ENCODE measurements at places on chromosomes 2 and 18.

DNA sequence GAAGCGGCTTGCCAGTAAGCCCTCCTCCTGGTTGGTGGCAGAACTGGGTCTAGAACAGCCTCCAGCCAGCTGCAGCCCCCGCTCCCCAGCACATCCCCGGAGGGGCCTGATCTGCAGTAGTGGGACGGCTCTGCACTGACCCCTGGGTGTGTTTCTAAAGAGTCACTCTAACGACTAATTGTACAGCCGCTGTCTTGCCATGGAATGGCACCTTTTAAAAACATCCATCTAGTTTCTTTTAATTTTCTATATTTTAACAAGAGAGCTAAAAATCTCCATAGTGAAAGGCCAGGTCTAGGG lies 82.0 kb downstream of the MTCL1 start:
- DNase-seq = no peak

DNA sequence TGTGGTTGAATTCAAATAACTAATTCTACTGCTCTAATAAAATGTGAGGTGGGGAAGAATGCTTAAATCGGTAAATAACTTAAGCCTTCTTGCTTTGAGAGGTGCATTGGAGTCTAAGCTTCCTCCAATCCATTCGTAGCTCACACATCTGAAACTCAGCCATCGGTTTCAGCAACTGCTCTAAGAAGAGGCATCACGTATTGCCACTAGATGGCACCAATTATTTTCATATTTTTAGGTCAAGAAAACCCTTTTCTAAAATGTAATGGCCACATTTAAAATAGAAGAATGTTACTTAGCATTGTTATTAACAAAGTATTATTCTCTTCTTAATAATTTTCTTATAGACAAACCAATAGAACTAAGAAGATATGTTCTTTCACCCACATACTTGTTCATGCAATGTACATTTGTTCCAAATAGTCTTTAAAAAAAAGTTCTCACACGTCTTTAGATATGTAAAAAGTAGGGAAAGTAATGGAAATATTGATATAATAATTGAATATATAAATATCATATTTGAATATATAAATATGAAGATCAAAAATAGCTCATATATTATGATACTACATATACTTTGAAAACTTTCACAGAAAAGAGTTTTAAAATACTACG lies 229.8 kb downstream of the CCDC178 start:
- no peak for DNase-seq

- DNase-seq = no peak
Measured at GRCh38 chr2:26164641-26165211, 8.2 kb upstream of the GAREM2 start.

DNA sequence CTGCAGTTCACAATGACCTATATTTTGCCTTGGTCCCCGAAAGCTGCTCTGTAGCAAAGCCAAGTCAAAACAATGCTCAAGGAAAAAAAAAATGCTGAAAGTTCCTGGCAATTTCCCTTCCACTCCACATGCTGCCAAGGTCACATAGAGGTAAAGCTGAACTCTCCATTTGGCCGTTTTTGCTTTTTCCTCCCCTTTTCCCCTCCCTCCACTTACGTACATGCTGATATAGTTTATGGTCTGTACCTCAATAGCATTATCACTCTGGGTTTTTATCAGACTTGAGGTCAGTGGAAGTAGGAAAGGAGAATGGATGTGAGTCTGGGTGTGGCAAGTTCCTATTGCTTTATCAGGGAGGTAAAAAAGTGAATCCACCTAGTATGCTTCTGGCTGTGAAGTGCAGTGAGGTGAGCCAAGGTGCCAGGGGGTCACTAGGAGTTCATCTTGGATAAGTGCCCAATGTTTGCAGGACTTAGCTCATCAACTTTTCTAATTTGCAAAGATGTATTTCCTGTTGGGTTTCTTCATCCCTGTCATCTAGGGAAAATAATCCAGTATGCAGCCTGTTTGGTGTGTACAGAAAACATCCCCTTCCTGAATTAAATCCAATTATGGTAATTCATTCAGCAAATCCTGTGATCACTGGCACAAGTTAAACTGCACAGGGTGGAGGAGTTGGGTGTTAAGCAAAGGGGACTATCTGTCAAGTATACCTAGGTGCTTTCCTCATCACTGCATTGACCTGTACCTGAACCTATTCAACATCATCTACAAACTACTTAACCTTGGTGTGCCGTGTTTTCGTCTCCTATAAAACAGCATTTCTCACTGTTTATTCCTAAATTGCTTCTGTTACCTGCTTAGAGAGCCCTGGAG lies 124.3 kb upstream of the CYP26B1 start:
- DNase-seq = no peak

GRCh38 chr18:48095726-48096125 lies 165.3 kb upstream of the SMAD2 start:
- DNase-seq = no peak

Data from progenitor cell of endocrine pancreas (in vitro differentiated cells).